ENCODE measurements at places on chromosomes 2 and 18.

- DNase-seq: no peak
Measured at GRCh38 chr2:2716771-2717170, 385.7 kb upstream of the MYT1L start.

- DNase-seq: no peak
Measured at GRCh38 chr2:28178946-28179345, 213.7 kb upstream of the FOSL2 start.

- DNase-seq: no peak
Measured at GRCh38 chr18:67276638-67277037, 239.9 kb downstream of the DSEL start.

GRCh38 chr2:60629305-60629662, 75.8 kb upstream of the BCL11A start:
- no peak for DNase-seq

DNA sequence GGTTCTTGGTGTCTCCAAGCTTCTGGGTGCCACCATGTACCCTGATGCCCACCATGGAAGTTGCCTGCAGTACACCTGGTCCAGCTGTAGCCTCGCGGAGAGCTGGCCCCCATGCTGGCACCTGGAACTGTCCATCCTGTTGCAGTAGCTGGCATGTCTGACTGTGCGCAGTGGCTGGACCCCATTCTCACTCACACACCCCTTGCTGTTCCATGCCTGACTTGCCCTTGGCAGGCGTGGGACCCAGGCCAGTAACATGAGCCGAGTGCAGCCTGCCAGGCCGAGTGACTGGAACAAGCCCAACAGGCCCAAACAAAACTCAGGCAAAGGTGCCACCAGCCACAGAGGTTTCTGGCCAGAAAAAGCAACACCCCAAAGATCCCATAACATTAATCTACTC, 73.8 kb downstream of the NEURL3 start:
- DNase-seq: no peak

DNA sequence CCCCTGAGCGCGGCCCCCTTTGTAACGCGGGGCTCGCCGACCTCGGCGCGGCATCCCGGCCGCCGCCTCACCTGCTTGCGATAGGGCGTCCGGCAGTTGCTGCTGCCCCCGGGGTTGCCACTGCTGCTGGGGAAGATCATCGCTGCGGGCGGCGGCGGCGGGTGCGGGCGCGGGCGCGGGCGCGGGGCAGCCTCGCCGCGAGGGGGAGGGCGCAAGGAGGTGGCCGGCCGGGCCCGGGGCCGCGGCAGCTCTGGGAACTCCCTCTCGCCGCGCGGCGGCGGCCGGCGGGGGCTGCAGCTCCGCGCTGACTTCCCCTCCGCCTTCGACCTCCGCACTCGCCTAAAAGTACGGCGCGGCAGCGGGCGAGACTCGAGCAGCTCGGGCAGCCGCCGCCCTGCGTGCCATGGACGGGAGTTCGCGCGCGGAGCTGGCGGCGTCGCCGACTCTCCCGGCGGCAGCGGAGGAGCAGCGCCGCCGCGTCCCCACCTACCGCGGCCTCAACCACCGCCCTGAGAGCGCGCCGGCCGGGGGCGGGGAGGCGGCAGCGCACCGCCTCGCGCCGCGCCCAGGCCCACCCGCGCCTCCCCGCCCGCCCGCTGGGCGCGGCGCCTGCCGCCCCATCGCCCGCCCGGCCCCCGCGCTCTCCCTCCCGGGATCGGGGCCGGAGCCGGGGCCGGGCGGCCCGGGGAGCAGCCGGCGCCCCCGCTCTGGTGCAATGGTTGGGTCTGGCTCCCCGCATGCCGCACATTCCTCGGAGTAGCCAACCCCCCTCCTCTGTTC, 86.0 kb downstream of the RBMS1 start:
- DNase-seq: peak; percentile 55

DNA sequence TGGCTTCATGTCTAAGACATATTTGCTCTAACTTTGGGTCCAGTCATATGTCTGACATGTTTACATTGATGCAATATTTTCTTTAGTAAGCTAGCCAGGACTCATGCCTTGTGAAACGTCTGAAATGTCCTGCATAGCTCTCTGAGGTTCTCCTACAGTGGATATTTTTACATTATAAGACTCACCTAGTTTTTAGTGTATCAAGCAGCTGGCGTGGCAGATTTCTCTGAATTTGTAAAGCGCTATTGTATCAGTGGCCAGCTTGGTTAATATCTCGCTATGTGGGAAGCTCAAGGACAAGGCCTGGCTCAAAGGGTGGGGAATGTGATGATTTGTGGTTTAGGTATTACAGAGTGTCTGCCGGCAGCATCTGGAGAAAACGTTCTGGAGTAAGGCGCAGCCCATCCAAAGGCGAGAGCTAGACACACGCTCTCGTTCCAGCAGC, 164.3 kb downstream of the LTBP1 start:
- no peak for DNase-seq

DNA sequence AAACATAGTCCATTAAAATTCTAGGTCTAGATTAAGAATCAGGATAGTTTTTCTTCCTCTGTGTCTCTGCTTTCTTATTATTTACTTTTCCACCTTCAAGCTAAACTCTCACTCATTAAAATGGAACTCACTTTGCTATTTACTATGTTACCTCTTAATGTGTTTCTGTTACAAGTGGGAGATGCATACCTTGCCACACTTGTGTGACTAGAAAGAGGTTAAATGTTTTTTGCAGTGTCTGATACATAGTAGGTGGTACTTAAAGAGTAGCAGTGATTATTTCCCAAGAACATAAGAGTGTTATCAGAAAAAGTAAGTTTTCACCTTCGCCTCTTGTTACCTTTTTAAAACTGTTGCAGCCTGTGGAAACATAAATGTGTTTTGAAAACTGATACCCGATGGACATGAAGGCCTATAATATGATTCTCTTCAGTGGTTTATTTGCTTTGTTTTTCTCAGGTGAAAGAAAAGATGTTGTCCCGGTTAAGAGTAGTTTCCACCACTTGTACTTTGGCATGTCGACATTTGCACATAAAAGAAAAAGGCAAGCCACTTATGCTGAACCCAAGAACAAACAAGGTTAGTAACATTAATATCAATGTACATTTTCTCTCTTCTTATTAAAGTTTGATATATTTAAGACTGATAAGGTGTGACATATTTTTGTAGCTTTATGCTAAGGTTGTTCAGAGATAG, 16.6 kb downstream of the ME2 start:
- no peak for DNase-seq

DNA sequence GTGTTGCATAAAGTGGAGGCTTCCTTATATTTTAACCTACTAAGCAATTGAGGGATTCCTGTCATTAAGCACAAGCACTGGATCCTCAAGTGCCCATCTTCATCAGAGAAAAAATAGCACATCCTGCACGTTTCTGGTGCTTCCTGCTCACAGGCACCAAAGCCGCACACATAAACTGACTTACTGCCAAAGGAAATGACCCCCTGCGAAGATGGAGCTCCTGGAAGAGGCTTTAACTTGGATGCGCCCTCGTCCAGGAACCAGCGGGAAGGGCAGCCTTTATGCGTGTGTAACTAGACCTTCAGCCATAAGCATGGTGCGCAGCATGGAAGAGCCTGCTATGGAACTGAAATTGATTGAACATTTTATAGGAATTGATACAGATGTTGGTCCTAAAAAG, 188.7 kb downstream of the FTCDNL1 start:
- no peak for DNase-seq

DNA sequence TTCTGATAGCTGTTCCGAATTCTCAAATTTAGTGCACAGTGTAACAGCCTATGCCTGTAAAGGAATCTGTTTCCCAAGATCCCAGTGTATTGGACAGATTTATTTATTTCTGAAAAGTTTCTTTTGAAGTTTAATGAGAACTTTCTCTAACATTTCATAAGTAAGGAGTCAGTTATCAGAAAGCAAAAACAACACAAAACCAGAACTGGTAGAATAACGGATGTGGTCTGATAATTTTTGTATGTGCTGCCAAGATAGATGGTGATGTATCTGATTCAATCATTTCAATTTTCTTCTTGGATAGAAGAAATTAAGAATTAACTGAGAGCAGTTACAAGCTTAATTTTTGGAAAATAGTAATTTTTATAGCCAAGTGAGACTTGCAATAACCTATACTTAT, 374.3 kb downstream of the SOCS6 start:
- no peak for DNase-seq

DNA sequence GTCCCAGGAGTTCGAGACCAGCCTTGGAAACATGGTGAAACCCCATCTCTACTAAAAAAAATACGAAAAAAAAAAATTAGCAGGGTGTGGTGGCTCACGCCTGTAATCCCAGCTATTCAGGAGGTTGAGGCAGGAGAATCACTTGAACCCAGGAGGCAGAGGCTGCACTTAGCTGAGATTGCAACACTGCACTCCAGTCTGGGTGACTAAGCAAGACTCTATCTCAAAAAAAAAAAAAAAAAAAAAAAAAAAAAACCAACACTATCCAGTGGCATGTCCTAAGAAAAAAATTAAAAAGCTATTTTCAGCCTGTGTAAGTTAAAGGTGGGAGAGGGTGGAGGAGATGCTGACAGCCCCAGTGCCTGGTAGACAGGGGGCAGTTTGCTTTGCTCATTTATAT, 32.2 kb upstream of the REL start:
- DNase-seq: no peak

- DNase-seq: no peak
Measured at GRCh38 chr2:56410140-56410539, 226.3 kb downstream of the CCDC85A start.
